ENCODE measurements at places on chromosomes 4 and X. TPM values are rescaled to one million over a fixed set of nuclear protein-coding genes. Genes with fewer than 3 reads are reported as not detected.

Gene TCEAL2
- total RNA-seq = not detected

Gene SLC7A11
- 248 TPM for total RNA-seq

DNA sequence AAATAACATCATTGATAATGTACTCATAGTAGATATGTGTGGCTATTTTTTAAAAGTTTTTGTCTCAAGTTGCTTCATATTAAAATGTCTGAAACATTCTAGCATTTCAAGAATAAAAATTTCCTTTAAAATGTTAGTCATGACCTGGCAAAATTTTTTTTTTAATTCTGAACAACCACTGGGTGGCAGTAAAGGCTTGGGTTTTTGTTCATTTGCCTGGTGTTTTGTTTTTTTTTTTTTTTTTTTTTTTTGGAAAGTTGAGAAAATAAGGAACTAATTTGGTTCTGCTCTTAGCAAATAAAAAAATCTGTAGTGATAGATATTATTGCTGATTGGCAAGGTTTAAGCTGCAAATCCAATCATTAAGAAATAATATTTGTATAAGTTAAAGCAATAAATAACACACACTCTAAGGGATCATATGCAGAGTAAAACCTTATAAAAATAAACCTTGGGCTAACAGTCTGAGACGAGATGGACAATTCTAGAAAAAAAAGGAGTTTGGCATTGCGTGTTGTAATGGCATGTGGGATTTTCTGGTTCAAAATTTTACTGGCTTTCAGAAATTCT, 81.4 kb downstream of the CEP44 start:
- no peak for DNase-seq

Gene CCDC110
- total RNA-seq = 0.59 TPM

Gene P2RY8
- not detected for total RNA-seq

DNA sequence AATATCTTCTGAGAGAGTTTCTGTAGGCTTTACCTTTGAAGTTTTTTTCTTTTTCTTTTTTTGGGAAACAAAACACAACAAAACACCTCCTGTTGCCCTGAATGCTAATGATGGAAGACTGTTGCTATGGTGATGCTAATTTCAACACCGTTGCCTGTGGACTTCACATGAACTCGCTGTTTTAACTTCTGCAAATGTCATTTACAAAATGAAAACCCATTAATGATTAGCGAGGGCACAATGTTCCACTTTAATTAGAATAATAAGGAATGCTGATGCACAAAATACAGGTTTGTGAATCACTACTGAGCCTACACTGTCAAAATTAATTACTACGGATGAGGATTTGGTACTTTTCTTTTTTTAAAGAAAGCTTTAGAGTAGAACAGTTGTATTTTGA, 227.1 kb upstream of the FTHL17 start:
- DNase-seq = no peak

- DNase-seq = no peak
These were observed 39.5 kb downstream of the PCDH10 start for GRCh38 chr4:133188433-133189146.

GRCh38 chr4:65242156-65242846, 428.0 kb downstream of the EPHA5 start:
- DNase-seq = no peak

Gene SMPX
- not detected for total RNA-seq

- DNase-seq = no peak
These were observed 97.9 kb upstream of the METTL14 start for GRCh38 chr4:118587116-118587831.

Gene SRPX2
- 1.8 TPM for total RNA-seq

Gene GPR50
- total RNA-seq = not detected

DNA sequence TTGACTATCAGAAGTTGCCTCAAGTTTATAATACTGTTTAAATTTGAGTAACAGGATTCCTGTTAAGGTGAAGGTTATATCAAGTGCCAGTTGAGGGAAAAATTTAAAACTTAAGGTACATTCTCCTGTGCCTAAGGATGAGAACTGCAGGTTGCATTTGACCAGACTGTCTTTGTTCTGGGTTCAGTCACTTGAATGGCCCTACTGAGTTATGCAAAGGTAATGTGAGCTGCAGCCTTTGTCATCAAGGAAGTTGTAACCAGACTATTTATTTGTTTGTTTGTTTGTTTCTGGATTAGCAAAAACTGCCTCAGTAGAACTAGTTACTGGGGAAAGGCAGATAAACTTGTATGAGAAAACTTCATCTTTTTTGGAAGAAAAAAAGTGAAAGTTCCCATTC, 131.9 kb downstream of the ATOH1 start:
- no peak for DNase-seq

DNA sequence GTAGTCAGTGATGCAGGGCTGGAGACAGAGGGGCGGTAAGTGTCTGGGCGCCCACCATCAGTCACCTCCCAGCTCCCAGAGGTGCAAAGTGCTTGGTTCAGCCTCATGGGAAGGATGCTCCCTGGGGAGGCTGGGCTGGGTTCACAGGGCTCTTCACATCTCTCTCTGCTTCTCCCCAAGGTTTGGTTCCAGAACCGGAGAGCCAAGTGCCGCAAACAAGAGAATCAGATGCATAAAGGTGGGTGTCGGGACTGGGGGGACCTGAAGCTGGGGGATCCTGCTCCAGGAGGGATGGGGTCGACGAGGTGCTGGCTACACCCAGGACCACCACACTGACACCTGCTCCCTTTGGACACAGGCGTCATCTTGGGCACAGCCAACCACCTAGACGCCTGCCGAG, 10.1 kb downstream of the SHOX start:
- DNase-seq = no peak

GRCh38 chr4:101818362-101818761, 27.8 kb downstream of the BANK1 start:
- DNase-seq = no peak

DNA sequence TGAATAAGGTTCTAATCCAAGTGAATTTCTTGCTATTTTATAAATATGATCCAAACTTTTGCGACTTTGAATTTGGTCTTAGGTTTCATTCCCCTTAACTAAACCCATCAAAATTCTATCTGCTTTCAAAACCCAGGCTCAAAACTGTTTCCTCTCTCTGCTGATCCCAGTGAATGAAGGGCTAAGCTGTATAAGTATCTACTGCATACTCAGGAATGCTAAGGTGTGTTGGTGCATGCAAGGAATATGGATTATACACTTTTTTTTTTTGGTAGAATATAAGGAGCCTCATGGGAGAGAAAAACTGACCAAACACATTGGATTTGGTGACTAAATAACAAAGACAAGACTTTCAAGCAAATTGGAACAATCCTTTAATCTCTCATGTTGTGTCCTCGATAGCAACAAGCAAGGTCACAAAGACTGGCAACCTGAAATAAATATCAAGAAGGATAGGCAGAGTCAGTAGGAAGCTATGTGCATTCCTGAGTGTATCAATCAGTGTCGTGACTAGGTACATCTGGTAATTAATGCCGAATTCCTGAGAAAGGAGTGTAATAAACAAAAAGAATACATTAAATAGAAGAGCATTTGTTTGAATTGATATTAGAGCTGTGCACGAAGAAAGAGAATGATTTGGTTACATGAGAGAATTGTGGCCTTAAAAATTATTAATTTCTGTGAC, 74.3 kb upstream of the KCTD8 start:
- DNase-seq = peak; percentile 55

DNA sequence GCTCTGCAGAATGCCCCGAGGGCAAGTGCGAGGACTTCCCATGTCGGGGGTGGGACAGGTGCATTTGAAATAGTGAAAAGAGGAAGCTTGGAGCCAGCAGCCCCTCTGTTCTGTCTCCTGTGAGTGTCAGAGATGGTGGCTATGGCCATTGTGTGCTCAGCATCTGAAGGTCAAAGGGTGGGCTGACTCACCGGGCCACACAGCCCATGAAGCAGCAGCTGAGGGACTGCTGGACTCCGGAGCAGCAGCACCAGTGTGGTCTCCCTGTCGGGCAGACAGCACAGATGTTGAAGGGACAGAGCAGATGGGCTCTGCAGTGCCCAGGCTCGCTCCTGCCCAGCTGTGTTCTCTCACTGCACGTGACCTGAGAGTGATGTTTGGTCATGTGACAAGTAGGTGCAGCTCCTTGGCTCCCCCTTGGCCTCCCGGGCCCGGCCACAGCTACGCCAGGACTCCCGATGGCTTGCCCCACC, 53.5 kb downstream of the TBC1D14 start:
- no peak for DNase-seq

GRCh38 chrX:50680990-50681389, 133.0 kb downstream of the SHROOM4 start:
- DNase-seq = peak; percentile 12

GRCh38 chrX:123801901-123802300, 58.0 kb upstream of the XIAP start:
- DNase-seq = no peak

Gene PRSS48
- 0.17 TPM for total RNA-seq

DNA sequence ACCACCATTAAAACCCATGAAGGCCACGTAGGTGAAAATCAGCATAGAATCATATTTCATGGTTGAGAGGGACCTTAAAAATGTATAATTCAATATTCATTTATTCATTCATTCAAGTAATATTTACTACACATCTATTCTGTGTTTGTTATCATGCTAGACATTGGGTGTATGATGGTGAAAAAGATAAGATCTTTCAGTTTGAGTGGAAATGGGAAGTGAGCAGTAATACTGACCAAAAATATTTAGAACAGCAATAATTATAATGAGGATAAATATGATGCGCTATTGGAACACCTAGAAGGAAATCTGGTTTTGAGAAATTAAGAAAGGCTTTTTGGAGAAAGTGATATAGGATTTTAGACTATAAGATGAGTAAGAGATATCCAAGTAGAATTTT, 28.0 kb downstream of the DKK2 start:
- DNase-seq = no peak

GRCh38 chr4:162782778-162783525, 383.7 kb downstream of the NAF1 start:
- no peak for DNase-seq

- no peak for DNase-seq
These were observed 103.7 kb upstream of the TENM3 start for GRCh38 chr4:182139491-182139890.

DNA sequence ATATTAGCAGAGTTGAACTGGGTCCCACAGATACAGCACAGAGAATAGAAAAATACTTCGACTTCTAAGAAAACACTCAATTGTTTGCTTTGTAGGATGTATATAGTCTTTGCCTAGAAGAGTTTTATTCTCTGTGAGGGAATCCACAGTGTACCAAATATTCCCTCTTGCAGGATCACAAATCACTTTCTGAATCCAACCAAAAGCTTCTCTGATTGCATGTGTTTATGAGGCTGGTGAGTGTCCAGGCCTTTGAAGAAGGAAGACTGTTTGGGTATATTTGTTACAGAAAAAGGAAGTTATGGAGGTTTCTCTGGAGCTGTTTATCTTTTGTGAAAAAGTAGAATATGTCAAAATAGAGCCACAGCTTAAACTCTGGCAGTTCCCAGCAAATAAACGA, 423.2 kb downstream of the AFF2 start:
- DNase-seq = no peak

Gene POLN
- 0.83 TPM for total RNA-seq

GRCh38 chrX:121598356-121598755, 550.9 kb downstream of the GLUD2 start:
- peak; percentile 2 for DNase-seq

DNA sequence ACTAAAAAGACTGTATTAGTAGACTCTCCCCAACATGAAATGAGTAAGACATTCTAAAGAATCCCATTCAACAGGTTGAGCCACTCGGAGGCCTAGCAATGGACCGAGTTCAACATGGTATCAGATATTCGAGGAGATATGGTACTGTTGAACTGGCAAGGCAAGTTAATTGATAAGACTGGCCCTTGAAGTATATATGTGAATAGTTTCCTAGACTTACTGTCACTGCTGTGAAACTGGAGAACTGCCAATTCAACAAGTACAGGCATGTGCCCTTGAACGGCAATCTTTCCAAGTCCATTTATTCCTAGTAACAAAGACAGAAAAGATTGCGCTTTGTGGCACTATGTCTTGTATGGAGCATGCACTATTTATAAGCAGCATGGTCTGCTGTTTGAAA, 24.4 kb downstream of the FAT1 start:
- peak; percentile 71 for DNase-seq

Gene NLGN3
- 0.17 TPM for total RNA-seq

Gene REELD1
- total RNA-seq = not detected

Gene BRS3
- not detected for total RNA-seq

Gene RPA4
- total RNA-seq = 0.83 TPM

GRCh38 chrX:123348468-123348867, 164.4 kb downstream of the GRIA3 start:
- no peak for DNase-seq

GRCh38 chr4:1011022-1011665, at the start of gene FGFRL1:
Gene FGFRL1, plus strand, starts transcription at chr4:1011626. Its CDS starts 860 bp downstream, at chr4:1012486.
- peak; percentile 86 for DNase-seq

Gene MBNL3
- total RNA-seq = 12.9 TPM

Gene SEC24B
- total RNA-seq = 28.6 TPM

DNA sequence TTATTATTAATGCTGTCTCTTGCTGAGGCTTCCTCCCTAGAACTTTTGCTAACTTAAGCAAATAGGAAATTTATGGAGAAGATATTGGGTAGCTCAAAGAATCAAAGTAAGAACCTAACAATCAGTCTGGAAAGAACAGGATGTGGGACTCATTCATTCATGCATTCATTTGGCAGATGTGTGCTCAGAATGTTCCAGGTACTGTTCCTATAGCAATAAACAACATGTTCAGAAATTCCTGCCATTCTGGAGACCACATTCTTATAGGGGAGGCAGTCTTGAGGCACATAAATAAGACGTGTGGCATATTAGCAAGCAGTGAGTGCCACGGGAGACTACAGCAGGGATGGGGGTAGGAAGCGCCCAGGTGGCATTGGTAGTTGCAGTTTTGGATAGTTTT, 5.0 kb downstream of the GRK4 start:
- peak; percentile 4 for DNase-seq

Gene RASGEF1B
- total RNA-seq = 15.3 TPM

Gene NAT8L
- not detected for total RNA-seq

Gene SOD3
- not detected for total RNA-seq

- peak; percentile 73 for DNase-seq
These were observed 134.2 kb downstream of the CHIC2 start for GRCh38 chr4:53929955-53930798.

DNA sequence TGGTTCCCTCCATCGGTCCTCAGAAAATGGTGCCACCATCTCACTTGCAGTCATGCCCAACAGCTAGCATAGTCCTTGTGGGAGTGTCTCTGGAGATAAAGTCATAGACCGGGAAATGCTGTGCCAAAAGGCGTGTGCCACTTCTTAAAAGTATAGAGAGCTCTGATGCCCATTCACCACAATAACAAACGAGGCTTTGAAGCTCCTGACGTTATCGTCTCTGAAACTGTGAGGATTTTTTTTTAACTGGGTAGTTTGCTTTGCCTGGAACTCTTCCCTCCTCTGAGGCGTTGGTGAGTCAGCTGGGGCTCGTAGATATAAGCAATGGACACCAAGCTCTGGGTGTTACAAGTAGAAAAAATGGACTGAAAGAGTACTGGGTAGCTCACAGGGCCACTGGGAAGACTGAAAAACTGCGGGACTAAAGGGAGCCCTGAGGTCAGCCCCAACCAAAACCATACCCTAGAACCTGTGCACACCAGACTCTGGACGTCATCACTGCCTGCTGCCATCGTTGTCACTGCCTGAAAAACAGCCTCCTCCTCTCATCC, 89.4 kb upstream of the TRIM2 start:
- DNase-seq = peak; percentile 90

Gene AGA
- total RNA-seq = 13.6 TPM

Measured in mammary epithelial cell (primary cell).